Stimulated activated CD4-positive, alpha-beta T cell treated with anti-CD3 and anti-CD28 coated beads, Interleukin-1b, Interleukin-23, amount 100 ng/mL, for 1 hour (primary cell): ENCODE measurements at places on chromosomes 12 and 14.
A peak's percentile ranks its signal among the peaks of the same experiment; 100 is the strongest.

DNA sequence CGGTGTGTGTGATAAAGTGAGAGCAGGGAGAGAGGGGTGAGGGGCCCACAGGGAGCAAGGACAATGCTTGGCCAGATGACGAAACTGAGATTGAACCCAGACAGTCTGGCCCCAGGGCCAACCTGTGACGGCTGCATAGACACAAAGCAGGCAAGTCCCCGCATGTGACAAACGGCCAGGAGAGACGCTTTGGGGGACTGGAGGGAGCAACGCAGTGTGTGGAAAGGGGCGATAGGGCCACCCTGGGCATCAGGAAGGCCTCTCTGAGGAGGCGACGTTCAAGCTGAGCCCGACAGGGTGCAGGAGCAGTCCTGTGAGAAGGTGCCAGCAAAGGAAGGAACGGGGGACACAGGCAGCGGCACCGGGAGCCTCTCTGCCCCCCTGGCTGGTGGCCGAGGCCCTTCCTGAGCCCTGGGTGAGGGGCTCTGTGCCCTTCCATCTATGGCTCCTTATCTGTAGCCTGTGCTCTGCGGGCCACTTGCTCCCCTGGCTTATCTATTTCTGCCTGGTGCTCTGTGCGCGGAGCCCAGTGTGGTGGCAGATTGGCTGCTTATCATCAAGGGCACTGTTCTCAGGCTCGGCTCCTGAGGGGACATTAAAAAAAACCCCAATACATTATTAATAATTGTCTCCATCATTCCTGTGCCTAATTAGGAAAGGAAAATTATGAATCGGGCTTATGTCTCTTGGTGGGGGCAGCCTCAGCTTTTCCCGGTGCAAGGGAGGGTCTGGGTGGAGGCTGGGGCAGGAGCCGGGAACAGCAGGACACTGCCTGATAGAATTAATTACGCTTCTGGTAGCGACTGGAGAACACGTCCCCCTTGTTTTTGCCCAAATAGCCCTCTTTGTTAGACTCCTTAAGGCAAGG is 39.8 kb downstream of the PRIMA1 start:
- DNase-seq, result no peak

DNA sequence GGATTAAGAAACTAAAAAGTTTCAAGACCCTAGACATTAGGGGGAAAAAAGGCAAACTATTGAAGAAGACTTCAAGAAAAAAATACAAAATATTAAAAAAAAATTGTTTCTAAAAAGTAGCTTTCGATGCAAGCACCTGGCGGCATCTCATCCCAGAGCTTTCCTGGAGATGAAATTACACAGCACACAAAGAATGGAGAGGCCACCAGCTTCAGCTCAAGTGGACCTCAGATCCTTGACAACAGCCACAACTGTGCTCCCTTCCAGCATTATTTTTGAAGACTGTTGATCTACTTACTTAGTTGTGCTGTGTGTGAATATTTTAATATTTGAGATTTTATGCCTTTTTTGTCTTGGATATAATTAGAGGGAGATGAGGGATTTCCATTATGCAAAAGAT is 479.0 kb downstream of the GLT1D1 start:
- DNase-seq, result no peak

GRCh38 chr14:55760789-55761566 is 181.0 kb downstream of the KTN1 start:
- no peak for DNase-seq

DNA sequence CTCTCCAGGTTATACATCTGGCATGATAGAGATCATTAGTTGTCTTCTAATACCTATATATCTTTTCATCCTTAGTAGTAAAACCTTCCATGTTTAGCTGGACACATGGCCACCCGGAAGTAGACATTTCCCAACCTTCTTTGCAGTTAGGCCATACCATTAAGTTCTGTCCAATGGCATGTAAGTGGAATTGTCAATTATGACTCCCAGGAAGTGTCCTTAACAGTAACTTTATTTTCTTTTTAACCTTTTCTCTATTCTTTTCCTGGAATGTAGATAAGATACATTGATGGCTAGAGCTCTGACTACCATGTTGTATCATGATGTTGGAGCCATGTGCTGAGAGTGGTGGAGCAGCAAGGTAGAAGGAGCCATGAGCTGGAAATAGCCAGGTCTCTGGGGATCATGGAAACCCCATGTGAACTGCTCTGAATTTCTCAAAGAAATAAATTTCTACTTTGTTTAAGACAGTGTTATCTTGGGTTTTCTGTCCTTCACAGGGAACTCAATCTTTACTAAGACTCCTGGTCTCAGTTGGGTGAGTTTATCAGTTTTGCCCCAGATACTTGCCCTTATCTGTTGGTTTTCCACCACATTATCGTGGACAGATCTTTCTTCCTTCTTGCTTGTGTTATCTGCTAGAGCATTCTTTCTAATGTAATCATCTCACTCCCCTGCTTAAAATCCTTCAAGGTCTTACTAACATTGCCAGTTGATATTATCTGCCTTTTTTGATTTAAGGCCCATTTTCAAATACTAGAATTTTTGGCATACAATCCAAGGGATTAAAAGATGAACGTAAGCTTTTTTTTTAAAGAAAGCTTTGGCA is 5.1 kb upstream of the LTA4H start:
- DNase-seq, result no peak

DNA sequence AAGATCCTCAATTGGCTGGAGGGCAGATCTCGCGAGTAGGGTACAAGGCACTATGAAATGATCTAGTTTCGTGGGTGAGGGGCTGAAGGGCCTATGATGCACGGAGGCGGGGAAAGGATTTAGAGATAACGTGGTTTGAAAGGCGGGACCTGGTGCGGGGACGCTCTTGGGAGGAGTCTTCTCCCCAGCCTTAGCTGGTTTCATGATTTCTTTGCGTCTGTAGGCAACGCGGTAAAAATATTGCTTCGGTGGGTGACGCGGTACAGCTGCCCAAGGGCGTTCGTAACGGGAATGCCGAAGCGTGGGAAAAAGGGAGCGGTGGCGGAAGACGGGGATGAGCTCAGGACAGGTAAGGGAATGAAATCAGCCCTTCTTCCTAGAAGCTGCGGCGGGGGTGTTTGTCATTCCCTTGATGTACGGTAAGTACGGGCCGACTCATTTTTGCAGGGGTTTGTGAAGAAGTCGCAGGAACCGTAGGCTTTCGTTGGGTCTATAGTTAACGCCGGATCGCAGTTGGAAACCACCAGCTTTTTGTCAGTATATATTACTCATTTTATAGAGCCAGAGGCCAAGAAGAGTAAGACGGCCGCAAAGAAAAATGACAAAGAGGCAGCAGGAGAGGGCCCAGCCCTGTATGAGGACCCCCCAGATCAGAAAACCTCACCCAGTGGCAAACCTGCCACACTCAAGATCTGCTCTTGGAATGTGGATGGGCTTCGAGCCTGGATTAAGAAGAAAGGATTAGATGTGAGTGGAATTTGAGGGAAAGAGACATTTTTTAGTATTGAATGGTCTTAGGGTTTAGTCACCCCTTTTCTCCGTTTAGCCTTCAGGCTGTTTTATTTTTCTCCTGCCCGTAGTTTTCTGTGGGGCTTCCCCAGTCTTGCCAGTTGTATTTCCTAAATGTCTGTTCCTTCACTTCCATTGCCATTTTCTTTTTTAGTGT is 602 bp downstream of the APEX1 start:
- DNase-seq, result peak; percentile 50

DNA sequence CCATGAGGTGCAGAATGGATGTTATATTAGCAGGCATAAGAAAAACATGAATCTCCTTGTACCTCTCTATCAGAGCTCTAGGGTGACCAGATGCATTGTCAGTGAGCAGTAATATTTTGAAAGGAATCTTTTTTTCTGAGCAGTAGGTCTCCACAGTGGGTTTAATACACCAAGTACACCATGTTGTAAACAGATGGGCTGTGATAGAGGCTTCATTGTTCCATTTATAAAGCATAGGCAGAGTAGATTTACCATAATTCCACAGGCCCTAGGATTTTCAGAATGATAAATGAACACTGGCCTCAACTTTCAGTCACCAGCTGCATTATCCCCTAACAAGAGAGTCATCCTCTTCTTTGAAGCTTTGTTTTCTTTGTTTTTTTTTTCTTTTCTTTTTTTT is 185.2 kb downstream of the ERC1 start:
- no peak for DNase-seq
